ENCODE measurements at places on chromosomes 7 and 10.

DNA sequence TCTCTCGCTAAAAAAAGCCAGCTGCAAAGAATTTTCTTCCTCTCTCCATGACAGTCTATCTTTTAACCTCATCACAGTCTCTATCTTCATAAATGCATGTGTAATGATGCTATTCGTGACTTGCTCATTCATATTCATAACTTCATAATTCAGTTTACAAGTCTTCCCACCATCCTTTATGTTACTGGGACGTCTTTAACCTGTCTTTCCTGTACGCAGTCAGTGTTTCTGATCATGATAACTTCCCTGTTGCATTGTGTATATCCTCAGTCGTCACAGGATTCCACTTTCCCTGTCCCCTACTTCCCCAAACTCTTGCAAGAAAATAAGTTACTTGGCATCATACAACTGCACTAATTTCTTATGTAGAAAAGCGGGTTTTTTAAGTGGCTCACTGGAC, 165.6 kb upstream of the ASAH2 start:
- DNase-seq, result no peak

GRCh38 chr7:30460246-30460633, 18.3 kb downstream of the NOD1 start:
- no peak for DNase-seq

DNA sequence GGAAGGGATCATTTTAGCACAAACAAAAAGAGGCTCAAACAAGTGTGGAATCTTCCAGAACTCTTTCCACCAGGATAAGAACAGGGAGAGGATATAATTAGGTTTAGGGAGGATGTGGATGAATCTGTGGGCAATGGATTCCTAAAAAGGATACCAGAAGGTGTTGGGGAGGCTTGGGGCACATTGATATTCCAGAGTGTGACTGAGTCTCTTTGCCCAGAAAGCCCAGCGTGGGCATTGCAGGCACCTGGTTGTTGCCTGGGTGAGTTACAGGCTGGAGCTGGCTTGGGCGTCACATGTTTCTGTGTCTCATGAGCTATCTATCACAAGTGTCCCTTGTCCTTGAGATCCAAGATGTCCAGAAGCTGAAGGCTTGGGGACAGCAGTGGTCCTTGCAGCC, 3.3 kb downstream of the COL26A1 start:
- DNase-seq, result no peak

DNA sequence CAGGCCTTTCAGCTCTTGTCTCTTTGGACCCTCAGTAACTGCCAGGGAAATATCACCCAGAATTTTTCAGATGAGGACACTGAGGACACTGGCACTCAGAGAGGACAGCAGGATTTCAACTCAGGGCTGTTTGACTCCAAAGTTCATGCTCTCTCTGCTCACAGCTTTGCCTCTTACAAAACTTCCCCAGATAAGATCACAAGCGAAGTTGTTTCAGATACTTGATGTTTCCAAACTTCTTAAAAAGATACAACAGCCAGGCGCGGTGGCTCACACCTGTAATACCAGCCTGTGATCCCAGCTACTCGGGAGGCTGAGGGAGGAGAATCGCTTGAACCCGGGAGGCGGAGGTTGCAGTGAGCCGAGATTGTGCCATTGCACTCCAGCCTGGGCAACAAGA, 32.4 kb upstream of the ZRANB1 start:
- no peak for DNase-seq

- DNase-seq, result no peak
Observed at GRCh38 chr7:156578578-156578940, 62.0 kb upstream of the RNF32 start.

GRCh38 chr10:11528286-11528685, 83.2 kb downstream of the USP6NL start:
- DNase-seq, result no peak

GRCh38 chr10:126459878-126460481, 71.7 kb upstream of the ADAM12 start:
- no peak for DNase-seq

GRCh38 chr7:36599645-36600313, 124.5 kb downstream of the AOAH start:
- no peak for DNase-seq

- DNase-seq, result no peak
Observed at GRCh38 chr7:18889436-18889835, 228.0 kb downstream of the TWIST1 start.

DNA sequence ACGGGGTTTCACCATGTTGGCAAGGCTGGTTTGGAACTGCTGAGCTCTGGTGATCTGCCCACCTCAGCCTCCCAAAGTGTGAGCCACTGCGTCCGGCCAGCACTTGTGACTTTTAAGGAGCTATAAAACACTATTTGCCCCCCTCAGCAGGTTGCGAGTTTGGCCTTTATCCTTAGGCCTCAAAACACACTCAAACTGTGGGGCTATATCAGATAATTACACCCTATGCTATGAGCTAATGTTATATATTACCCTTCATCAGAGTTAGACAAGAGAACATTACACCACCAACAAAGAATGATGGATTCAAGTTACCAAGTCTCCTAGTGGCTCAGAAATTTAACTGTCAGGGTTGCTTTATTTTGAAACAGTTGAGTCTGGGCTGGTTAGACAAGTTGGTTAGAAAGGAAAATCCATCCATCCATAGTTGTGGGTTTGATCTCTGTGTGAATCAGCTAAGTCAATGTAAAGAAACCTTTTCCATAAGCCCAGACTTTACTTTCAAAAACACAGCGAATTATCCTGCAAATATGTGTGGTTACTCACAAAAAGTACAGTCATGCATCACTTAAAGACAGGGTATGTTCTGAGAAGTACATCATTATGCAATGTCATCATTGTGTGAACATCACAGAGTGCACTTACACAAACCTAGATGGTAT, 115.8 kb downstream of the SEMA3D start:
- DNase-seq, result no peak

- DNase-seq, result no peak
Observed at GRCh38 chr7:93646538-93646937, 72.0 kb upstream of the CALCR start.

- no peak for DNase-seq
Observed at GRCh38 chr10:77807706-77808105, 118.8 kb downstream of the DLG5 start.

DNA sequence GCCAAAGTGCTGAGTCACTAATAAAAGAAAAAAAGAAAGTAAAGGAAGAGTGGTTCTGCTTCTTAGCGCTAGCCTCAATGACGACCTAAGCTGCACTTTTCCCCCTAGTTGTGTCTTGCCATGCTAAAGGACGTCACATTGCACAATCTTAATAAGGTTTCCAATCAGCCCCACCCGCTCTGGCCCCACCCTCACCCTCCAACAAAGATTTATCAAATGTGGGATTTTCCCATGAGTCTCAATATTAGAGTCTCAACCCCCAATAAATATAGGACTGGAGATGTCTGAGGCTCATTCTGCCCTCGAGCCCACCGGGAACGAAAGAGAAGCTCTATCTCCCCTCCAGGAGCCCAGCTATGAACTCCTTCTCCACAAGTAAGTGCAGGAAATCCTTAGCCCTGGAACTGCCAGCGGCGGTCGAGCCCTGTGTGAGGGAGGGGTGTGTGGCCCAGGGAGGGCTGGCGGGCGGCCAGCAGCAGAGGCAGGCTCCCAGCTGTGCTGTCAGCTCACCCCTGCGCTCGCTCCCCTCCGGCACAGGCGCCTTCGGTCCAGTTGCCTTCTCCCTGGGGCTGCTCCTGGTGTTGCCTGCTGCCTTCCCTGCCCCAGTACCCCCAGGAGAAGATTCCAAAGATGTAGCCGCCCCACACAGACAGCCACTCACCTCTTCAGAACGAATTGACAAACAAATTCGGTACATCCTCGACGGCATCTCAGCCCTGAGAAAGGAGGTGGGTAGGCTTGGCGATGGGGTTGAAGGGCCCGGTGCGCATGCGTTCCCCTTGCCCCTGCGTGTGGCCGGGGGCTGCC, at the start of gene IL6:
Gene IL6 (plus strand): TSS at position 294 of the 807 bp plus-strand sequence. CDS start 63 bp downstream, at position 357.
- peak; percentile 51 for DNase-seq

DNA sequence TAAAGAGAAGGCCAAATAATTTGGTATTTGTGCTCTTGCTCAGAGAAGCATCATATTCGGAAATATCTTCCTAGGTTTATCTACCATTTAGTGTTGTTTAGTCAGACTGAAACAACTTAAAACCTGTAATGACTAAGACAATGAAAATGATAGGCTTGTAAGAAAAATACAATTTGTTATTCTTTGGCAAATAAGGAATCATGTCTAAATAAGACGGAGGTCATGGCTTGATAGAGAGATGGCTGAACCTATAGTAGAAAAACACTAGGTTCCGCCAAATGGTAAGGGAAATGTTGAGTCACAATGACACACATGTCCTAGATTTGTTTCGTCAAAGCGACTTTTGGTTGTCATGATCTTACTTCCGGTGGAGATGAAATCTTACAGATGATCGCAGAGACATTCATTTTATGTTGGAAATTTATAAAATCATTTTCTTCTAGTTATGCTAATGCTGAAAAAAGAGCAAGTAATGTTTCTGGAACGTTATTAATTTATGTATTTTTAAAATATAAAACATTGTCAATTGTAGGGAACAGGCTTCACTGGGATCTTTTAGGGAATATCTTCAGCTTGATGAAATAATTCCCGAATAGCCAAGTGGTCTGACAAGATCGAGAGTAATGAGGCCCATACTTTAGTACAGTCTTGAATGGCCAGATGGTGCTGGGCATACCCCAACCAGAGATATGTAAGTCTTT, 1.0 kb downstream of the SRGN start:
- DNase-seq, result no peak

GRCh38 chr7:2106924-2107323, 125.8 kb downstream of the MAD1L1 start:
- no peak for DNase-seq

DNA sequence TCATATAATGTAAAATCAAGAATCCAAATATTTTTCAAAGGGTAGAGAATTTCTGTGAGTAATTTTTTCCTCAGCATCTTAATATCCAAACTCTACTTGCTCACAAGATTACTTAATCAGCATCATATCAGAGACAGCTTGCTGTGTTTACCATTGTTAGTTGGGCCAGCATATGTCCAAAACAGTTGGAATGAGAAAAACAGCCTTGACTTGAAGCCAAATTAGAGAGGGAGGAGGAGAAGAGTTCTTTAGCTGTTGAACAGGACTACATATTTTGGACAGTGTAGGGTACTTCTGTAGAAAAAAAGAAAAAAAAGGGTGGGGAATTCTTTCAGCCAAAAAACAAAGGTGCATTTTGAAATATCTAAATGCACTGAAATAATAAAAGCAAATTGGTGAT, 69.8 kb downstream of the HDAC9 start:
- DNase-seq, result no peak

DNA sequence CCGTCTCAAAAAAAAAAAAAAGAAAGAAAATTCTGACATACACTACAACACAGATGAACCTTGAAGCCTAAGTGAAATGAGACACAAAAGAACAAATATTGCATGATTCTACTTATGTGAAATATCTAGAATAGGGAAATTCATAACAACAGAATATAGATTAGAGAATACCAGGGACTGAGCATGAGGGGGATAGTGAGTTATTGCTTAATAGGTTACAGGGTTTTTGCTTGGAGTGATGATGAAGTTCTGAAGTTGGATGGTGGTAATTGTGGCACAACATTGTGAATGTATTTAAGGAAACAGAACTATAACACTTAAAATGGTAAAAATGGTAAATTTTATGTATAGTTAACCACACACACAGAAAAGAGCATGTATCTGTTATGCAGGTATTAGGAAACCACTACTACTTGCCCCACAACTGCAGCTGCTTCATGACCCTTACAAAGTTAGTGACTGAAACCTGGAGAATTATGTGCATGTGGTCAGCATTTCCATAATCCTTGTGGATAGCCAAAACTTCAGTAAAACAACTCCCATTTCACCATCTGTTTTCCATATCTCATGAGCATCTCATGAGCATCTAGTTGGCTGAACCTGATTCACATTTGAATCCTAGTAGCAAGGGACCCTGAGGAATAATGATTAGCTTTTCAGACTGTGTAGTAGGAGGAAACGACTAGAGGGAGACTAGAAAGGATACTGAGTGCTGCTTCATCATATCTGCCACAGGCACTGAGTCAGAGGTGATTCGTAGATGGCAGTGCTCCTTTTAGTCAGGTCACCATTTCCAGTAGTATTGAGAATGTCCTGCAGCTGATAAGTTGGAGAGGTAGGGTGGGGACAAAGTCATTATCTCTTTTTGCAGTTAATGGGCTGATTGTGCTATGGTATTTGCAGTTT, 26.3 kb downstream of the SAMD8 start:
- DNase-seq, result no peak

- no peak for DNase-seq
Observed at GRCh38 chr10:119161680-119162451, 3.6 kb downstream of the SFXN4 start.

GRCh38 chr7:77320137-77320536, 96.0 kb downstream of the GSAP start:
- no peak for DNase-seq

GRCh38 chr10:79463578-79464496, 18.4 kb upstream of the ZCCHC24 start:
- no peak for DNase-seq

DNA sequence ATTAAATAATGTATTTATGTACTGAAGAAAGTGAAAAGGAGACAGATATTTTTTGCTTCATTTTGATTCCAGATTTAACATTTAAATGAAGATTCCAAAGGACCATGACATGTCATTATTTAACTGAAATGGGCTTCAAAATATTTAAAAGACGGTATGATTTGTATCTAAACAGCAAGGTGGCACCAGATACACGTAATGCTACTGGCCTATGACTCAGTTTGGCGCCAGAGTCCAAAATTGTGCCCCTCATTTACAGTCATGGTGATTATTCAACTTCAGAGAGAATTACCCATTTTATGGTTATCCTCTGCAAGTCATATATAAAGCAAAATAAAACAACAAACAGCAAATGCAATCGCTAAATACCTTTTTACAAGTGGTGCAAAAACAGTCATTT, 94.5 kb downstream of the ETV1 start:
- peak; percentile 82 for DNase-seq

- no peak for DNase-seq
Observed at GRCh38 chr10:70774810-70775678, 10.1 kb downstream of the TBATA start.

- no peak for DNase-seq
Observed at GRCh38 chr10:78212786-78213175, 179.1 kb downstream of the RPS24 start.

DNA sequence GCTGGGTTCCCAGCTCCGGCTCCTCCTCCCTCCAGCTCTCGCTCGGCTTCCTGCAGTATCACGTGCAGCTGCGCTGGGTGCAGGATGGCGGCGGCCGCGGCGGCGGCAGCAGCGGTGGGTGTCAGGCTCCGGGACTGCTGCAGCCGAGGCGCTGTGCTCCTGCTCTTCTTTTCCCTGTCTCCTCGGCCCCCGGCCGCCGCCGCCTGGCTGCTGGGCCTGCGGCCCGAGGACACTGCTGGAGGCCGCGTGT, at the start of gene CNNM1:
Gene CNNM1 (plus strand): TSS at position 53 of the 250 bp plus-strand sequence. CDS start 32 bp downstream, at position 85.
- DNase-seq, result no peak

GRCh38 chr10:77120012-77120411, 517.6 kb downstream of the KCNMA1 start:
- no peak for DNase-seq

- no peak for DNase-seq
Observed at GRCh38 chr7:17159500-17160037, 138.9 kb upstream of the AHR start.

- no peak for DNase-seq
Observed at GRCh38 chr7:28725045-28725642, 233.0 kb downstream of the TRIL start.
